Stimulated activated CD8-positive, alpha-beta memory T cell treated with anti-CD3 and anti-CD28 coated beads, Interleukin-15, amount 100 ng/mL, for 24 hours (primary cell): ENCODE measurements at places on chromosomes 7 and 10.

DNA sequence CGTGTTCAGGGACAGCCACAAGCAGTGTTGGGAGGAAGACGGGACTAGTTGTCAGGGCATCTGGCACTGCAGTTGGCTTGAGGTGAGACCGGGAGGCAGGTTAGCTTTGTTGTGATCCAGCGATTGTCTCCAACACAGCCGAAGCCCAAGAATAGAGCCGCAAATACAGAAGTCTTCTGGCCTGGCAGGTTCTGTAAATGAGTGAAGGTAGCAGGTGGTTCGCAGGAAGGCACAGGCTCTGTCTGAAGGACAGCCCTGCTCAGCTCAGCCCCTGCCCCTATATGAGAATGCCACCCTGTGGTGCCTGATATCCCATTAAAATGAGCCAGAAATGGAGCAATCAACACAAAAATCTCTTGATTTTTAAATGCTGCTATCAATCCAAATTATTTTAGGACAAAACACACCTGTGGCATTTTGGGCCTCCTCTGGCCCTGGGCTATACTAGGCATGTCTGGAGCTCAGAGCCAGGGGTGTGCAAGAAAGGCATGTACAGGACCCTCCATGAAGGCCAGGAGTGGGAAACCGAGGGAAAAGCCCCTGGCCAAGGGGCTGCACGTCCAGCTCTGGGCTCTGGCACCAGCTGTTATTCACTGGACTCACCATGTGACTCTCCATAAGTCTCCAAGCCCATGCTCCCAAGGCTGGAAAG, 11.2 kb upstream of the C10orf71 start:
- no peak for DNase-seq

DNA sequence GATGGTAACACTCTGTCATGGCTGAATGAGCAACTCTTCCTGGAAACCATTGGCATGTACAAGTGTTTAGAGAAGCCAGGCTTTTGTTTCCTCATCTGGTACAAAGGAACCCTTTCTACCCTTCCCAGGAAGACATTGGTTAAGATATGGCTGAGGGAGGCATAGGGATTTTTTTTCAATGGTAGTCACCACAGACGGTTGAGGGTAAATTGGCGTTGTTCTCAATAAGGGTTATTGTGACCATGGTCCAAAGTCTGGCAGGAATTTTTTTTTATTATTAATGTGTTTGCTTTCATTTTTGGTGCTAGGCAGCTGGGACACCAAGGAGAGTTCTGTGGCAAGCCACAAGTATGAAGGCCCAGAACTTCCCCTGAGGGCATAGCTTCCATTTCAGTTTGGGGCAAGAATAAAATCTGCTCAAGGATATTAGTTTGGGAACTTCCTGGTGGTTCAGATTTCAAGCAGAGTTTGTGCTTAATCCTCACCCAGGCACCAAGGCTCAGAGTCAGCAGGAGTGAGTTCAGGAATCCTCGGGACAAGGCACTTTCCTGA, at the start of gene PLEKHS1:
Gene PLEKHS1 (plus strand): TSS at position 502 of the 552 bp plus-strand sequence. CDS start 3,596 bp downstream, outside the sequence.
- no peak for DNase-seq

DNA sequence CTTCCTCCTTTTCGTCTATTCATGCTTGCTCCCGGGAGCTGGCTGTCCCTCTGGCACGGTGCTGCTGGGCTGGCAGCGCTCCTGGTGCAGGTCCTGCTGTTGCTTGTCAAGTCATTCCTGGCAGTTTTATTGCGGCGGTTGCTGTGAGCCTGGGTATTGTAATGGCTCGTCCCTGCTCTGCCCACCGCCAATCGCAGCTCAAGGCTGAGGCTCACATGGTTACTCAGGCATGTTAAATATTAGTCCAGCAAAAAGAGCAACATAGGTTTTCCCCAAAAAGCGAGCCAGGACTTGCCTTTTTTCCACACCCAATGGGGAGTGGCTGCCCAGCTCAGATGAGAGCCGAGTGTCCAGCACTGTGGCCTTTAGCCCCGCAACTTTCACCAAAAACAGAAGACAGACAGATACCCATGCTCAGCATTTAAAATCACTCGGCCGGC, 492.9 kb upstream of the FOXK1 start:
- DNase-seq = no peak

DNA sequence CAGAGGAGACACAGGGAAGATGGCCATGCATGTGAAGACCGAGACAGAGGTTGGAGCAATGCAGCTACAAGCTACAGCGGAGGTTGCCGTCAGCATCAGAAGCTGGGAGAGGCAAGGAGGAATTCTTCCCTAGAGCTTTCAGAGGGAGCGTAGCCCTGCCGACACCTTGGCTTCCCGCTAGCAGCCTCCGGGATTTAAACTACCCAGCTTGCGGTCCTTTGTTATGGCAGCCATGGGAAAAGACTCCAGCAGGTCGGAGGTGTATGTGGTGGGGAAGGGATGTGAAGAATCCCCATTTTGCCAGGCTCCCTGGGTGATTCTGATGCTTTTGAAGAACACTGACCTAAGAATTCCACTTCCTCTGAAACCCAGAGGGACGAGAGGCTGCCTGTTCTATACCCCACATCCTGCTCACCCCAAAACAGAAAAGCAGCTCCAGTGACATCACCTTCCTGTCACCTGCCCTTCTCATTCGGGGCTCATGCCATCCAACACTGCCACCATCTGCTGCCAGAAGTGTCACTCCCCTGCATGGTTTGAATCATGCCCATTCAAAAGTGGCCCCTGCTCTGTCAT, 3.3 kb upstream of the SEPHS1 start:
- DNase-seq = no peak

- DNase-seq = no peak
Observed at GRCh38 chr10:63689768-63690167, 168.6 kb downstream of the REEP3 start.

DNA sequence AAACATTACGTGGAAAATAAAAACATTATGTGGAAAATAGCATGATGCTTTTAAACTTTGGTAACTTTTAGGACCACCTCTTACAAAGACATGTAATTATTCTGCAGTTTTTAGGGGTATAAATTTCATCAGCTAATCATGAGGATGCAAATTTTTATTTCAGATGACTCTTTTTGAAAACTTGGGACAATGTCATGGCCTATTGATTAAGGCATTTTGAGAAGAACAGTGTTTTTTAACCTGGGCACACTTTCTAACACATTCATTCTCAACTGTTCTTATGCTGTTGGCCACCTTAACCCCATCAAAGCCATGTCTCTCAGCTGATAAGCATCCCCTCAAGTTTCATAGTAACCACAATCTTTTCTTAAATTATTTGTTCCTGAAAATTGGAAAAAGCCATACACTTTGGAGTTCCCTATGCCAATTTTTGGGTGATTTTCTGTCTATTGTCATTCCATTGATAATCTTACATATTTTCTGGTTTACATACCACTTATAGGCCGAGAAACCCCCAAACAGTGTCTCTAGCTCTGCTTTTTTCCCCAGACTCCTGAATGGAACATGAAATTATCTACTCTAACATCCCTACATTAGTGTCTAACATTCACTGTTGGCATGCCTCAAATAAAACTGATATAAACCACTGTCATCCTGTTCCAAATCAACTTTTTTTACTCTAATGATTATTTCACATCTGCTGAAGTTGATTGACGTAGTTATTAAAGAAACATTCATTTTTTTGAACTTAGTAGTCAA, 14.6 kb downstream of the AKR1C3 start:
- no peak for DNase-seq
